ENCODE measurements at places on chromosomes 13 and 19.

DNA sequence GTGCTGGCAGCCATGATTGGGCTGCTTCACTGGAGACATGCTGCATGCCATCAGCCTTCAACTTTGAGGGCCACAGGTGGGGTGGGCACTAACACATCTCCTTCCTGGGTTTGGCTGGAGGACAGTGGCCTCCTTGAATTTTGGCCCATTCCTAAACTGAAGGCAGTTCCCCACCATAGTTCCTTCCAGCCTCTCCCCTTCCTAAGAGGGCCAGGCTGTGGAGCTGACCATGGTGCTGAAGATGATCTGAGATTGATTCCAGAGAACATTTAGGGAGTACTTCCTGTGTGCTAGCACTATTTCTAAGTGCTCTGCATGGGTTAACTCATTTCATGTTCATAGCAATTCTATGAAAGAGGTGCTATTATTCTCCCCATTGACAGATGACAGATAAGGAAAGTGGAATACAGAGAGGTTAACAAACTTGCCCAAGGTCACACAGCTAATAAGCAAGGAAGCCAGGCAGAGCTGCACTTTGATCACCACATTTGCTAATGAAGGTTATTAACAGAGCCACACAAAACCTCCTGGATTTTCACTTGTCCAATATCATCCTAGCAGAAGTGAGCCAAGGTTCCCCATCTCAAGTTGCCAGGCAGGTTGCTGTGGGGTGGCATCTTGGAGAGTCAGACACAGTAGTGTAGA, 175.3 kb downstream of the ZIC5 start:
- DNase-seq, result no peak

- DNase-seq, result no peak
These were observed 2316.2 kb upstream of the PCDH20 start for GRCh38 chr13:63731896-63732295.

DNA sequence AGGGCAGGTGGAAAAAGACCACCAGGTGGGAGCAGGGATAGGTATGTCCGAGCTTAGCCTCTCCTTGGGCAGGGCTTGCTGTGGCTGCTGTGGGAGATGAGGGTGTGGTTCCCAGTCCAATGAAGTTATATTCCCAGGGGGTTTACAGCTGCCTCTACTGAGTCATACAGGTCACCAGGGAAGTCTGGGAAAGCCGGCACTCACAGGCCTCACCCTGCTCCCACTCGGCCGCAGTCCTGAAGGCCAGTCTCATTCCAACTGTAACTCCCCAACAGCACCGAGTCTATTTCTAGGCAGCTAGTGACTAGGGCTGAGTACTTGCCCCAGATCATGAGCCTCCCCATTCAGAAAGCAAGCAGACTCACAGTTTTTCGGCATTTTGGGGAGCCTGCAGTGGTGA, 77.1 kb downstream of the FNDC3A start:
- DNase-seq, result no peak

DNA sequence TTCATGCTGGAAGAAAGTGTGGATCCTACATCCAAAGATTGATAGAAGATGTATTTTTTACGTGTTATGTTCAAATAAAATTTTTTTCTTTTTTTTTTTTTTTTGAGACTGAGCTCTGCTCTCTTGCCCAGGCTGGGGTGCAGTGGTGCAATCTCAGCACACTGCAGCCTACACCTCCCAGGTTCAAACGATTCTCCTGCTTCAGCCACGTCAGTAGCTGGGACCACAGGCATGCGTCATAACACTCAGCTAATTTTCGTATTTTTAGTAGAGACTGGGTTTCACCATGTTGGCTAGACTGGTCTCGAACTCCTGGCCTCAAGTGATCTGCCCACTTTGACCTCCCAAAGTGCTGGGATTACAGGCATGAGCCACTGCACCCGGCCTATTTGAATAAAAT, 65.7 kb downstream of the KLF12 start:
- DNase-seq, result no peak

- DNase-seq, result no peak
These were observed 135.8 kb upstream of the KLF12 start for GRCh38 chr13:74270018-74270417.

DNA sequence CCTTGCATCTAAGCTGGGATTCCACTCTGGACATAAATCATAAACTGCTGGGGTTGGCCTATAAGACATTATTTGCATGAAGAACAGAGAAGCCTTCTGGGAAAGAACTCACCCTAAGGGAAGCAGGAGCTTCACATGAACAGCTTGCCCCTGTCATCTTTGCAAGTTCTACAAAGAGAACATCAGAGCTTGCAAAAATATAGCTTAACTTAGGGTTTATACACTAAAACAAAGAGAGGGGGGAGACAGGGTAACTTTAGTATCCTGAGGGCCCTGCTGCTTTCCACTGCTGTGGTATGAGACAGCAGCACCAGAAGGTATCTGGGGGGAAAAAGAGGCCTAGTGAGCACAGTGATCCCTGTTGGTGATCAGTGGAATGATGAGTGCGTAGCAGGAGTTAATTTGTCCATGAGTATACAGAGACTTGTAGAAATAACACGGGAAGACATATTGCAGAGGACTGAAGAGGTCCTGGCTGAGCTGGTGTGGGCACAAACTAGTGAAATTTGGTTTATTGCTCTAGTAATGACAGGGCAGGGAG, 116.1 kb upstream of the TSC22D1 start:
- no peak for DNase-seq

GRCh38 chr19:2476451-2477140, 669 bp downstream of the GADD45B start:
- peak; percentile 47 for DNase-seq

DNA sequence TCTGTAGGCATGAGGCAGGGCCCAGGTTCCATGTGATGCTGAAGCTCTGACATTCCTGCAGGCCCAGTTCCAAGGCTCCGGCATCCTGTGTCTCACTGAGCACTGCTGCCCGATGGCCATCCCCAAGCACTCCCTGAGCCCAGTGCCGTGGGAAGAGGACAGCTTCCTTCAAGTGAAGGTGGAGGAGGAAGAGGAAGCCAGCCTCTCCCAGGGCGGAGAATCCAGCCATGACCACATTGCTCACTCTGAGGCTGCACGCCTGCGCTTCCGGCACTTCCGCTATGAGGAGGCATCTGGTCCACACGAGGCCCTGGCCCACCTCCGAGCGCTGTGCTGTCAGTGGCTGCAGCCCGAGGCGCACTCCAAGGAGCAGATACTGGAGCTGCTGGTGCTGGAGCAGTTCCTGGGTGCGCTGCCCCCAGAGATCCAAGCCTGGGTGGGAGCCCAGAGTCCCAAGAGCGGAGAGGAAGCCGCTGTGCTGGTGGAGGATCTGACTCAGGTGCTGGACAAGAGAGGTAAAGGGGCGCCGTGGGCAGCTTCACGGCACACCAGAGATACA, 8.0 kb downstream of the ZSCAN22 start:
- DNase-seq, result no peak

- no peak for DNase-seq
These were observed 113.7 kb downstream of the RFC3 start for GRCh38 chr13:33931397-33932311.

GRCh38 chr13:107339209-107339608, 771.3 kb upstream of the ARGLU1 start:
- DNase-seq, result no peak

DNA sequence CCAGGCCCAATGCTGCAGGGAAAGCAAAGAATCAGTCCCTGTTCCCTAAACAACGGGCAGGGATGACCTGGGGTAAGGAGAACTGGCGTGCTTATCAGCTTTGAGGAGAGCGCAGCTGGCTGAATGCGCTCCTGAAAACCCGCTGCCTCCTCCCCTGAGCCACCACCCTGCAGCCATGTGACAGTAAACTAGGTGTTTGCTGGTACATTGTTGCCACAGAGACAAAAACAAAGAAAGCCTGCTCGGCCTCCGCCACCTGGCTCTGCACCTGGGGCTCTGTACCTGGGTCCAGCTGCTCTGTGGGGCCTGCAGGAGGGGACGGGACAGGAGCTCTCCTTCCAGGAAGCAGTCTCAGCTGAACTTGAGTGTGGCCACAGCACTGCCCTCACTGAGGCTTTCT, 21.8 kb downstream of the MCF2L start:
- DNase-seq, result no peak

GRCh38 chr13:114100446-114101357, 31.7 kb downstream of the RASA3 start:
- no peak for DNase-seq

Data from stimulated activated CD8-positive, alpha-beta memory T cell treated with anti-CD3 and anti-CD28 coated beads, Interleukin-15, amount 100 ng/mL, for 24 hours (primary cell).